Lung (tissue), 17 donors: ENCODE measurements at places on chromosomes 5 and 9.

GRCh38 chr5:143318833-143319232, 84.7 kb downstream of the NR3C1 start:
- no peak for DNase-seq

GRCh38 chr5:65978251-65978650, 51.9 kb downstream of the ERBIN start:
- no peak for DNase-seq

- peak; percentile 78 for DNase-seq
Measured at GRCh38 chr9:88747768-88748167, 212.8 kb downstream of the NXNL2 start.

DNA sequence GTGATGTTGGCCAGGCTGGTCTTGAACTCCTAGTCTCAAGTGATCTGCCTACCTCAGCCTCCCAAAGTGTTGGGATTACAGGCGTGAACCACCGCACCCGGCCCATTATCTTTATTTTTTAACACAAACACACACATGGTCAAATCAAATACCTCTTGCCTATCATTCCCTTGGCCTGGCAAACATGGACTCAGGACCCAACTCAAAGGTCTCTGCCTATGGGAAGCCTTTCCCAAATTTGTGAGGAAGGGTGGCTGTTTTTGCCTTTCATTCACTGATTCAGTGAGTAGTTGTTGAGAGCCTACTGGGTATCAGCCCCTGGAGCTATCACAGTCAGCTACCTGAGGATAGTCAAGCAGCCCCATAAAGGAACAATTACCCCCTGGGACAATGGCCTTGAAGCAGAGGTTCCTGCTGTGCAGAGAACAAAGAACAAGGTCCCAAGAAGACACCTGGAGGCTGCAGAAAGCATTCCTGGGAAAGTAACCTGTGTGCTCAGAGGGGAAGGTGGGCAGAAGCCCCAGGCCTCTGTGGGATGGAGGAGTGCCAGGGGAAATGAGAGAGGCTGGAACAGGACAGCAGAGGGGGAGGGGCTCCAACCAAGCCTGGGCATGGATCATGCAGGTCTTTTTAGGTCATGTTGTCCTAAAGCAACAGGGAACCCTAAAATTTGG, 126.4 kb downstream of the CRB2 start:
- no peak for DNase-seq

DNA sequence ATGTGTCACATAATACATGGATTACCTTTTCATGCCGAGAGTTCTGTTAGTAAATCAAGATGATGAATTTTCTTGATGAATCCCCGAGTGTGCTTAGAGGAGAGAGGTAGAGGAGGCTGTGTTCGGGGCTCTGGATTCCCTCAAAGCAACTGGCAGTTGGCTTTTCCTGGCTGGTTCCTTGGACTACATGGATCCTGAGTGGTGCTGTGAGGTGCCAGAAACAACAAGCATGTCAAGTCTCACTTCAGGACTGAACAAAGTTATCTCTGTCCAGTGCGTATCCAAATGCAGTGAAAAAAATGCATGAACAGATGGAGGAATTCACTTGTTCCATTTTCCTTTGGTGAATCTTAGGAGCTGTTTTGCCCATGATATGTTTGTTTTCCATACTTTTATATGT, 231.7 kb downstream of the FBXL7 start:
- DNase-seq, result peak; percentile 16

- no peak for DNase-seq
Measured at GRCh38 chr5:4013106-4013898, 417.7 kb downstream of the IRX1 start.

- peak; percentile 69 for DNase-seq
Measured at GRCh38 chr5:8660133-8660893, 791.4 kb downstream of the MTRR start.

DNA sequence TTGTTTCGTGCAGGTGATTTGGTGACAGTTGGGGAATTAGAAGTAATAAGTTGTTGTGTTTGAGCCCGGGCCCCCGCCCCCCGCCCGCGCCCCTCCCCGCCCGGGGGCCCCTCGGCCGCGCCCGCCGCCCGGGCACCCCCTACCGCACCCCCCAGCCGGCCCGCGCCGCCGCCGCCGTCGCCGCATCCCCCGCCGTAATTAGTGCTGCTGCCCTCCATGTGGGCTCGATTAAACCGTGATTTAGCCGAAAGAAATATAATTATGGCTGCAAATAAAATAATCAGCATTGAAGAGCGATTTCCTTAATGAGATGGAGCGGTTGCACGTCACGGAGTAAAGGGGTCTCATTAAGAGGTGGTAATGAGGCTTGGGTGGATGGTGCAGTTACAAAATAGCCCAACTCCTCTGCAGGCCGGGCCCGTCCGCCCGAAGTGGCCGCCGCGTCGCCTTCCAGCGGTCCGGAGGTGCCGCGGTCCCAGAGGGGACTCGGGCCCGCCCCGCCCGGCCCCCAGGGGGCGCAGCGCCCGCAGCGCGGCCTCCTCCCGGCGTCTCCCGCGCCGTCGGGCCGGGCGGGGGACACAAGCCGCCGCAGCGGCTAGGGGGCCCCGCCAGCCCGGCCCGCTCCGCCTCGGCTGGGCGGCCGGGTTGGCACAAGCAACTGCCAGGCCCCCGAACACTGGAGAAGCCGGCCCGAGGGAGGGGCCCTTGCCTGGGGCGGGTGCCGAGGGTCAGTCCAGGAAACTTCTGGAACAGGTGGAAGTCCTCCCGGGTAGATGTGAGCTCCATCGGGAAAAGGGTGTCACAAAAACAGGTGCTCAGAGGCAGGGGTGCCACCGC, 6.9 kb upstream of the OTP start:
- peak; percentile 30 for DNase-seq

GRCh38 chr5:137147346-137147745, 351.8 kb downstream of the SPOCK1 start:
- no peak for DNase-seq

DNA sequence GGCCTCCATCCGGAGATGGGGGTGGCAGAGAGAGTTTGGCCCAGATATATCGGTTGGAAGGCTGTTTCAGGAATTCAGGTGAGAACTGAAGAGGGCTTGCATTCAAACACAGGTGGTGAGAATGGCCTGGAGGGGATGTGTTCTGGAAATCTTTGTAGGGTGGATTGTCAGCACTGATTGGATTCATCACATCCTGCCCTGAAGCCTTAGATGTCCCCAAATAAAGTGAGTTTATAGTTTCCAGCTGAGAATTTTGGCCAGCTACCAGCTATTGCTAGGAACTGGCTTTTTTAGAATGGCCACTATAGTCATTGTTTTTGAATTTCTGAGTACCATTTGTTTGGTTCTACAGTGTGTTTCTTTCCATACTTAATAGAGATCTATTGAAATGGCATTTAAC, 46.1 kb upstream of the ANKH start:
- DNase-seq, result peak; percentile 79

- no peak for DNase-seq
Measured at GRCh38 chr9:135210676-135211523, 123.4 kb downstream of the OLFM1 start.
